Upper lobe of left lung (tissue), 6 donors: ENCODE measurements at places on chromosomes 7 and 10. TPM values are rescaled to one million over a fixed set of nuclear protein-coding genes. Genes with fewer than 3 reads are reported as not detected.

The CAMK2B gene
- not detected for total RNA-seq

The SFRP5 gene
- total RNA-seq: 3.2 TPM

The GNGT1 gene
- total RNA-seq: not detected

The CLEC5A gene
- 4.0 TPM for total RNA-seq

The FBXL13 gene
- total RNA-seq: 2.3 TPM

The KIAA1217 gene
- 109 TPM for total RNA-seq

The WEE2 gene
- not detected for total RNA-seq

The CAV2 gene
- 56.6 TPM for total RNA-seq

The RELN gene
- total RNA-seq: 3.6 TPM

The MAGI2 gene
- 84.9 TPM for total RNA-seq

The ASZ1 gene
- total RNA-seq: not detected

The UPK3B gene
- total RNA-seq: 66.9 TPM

The SRRM3 gene
- 0.59 TPM for total RNA-seq

The ORC5 gene
- total RNA-seq: 15.6 TPM

The LRRC27 gene
- 19.4 TPM for total RNA-seq

The SFMBT2 gene
- 6.2 TPM for total RNA-seq

The SLC18A3 gene
- not detected for total RNA-seq

The RBP4 gene
- 16.2 TPM for total RNA-seq

The BTBD16 gene
- 0.91 TPM for total RNA-seq

The BEND7 gene
- total RNA-seq: 27.1 TPM

The C10orf53 gene
- total RNA-seq: not detected

The NANOS1 gene
- total RNA-seq: 1.5 TPM

The TAS2R41 gene
- not detected for total RNA-seq

The IQUB gene
- 7.3 TPM for total RNA-seq

The SPOCK2 gene
- total RNA-seq: 159 TPM

The ITGB8 gene
- 5.2 TPM for total RNA-seq

The SCIN gene
- 15.3 TPM for total RNA-seq

The JAZF1 gene
- 13.0 TPM for total RNA-seq

The CALHM3 gene
- total RNA-seq: not detected

The CALY gene
- not detected for total RNA-seq
